ENCODE measurements at places on chromosomes 5 and 9. TPM values are rescaled to one million over a fixed set of nuclear protein-coding genes. Genes with fewer than 3 reads are reported as not detected.

GRCh38 chr9:121297389-121297788, 29.4 kb downstream of the GSN start:
- DNase-seq = no peak

GRCh38 chr9:36902080-36902716, 131.9 kb downstream of the PAX5 start:
- DNase-seq = no peak

DNA sequence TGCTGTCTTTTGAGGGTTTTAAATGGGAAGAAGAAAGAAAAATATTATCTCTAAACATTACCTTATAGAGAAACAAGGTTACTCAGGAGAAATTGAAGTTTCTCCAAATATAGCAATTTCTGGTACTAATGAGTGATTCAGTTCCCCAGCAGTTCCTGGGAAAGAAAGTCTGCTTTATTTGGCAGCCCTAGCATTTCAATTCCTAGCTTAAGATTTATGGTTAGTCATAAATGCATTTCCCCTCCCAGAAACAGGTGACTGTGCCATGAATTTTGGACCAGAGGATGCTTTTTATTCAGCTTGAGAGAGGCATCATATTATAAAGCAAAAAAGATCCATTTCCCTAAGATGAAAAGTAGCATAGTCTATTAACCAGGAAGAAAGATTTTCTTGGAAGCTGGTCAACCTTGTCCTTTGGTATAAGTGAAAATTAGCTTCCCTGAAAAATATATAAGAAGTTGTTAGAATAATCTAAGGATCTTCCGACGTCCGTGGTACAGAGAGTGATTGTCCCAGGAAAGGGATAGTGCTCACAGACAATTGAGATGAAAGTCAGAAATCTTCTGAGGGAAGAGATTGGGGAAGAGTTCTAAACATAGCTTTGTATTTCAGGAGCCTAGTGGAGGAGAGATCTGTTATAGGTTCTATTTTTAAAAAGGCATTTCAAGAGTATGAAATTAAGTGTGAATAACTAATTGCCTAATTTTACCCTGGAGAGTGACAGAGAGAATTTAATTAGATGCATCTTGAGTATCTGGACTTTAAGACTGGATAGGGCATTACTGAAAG, 164.9 kb downstream of the ESM1 start:
- DNase-seq = no peak

- no peak for DNase-seq
These were observed 94.3 kb upstream of the LRRTM2 start for GRCh38 chr5:138969323-138970002.

GHR gene
- total RNA-seq = 3.7 TPM

DNA sequence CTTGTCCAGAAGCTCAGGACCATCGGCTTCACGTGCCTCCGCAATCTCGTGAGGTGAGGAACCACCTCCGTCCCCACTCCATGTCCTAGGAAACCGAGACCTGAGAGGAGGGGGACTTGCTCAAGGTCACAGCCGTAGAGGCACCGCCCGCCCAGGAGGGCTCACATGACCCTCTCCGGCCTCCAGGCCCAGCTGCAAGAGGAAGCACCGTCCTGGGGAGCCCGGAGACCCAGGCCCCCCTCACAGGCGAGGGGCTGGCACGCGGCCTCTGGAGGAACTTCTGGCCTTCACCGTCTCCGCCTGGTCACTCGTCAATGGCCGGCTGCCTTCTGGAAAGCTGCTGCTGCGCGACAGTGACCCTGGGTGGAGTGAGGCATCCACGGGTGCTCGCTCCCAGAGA, 24.2 kb downstream of the FAM78A start:
- no peak for DNase-seq

GRCh38 chr9:110971705-110972104, 66.6 kb downstream of the LPAR1 start:
- DNase-seq = no peak

DNA sequence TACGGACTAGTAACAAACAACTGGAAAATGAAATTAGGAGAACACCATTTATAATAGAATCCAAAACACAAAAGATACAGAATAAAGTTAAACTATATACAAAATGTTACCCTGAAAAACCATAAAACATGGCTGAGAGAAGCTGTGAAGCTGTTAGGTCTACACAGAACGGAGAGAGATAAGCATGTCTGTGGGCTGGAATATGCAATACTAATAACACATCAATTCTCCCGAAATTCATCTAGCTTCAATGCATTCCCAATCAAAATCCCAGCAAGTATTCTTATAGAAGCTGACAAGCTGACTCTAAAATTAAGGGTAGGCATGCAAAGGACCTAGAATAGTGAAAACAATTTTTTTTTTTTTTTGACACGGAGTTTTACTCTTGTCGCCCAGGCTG, 32.5 kb downstream of the CAMSAP1 start:
- no peak for DNase-seq

All from kidney (tissue), 22 donors.